ENCODE measurements at places on chromosomes 4 and X.
A peak's percentile ranks its signal among the peaks of the same experiment; 100 is the strongest.

- DNase-seq = no peak
Measured at GRCh38 chrX:82848111-82848510, 660.0 kb upstream of the POU3F4 start.

DNA sequence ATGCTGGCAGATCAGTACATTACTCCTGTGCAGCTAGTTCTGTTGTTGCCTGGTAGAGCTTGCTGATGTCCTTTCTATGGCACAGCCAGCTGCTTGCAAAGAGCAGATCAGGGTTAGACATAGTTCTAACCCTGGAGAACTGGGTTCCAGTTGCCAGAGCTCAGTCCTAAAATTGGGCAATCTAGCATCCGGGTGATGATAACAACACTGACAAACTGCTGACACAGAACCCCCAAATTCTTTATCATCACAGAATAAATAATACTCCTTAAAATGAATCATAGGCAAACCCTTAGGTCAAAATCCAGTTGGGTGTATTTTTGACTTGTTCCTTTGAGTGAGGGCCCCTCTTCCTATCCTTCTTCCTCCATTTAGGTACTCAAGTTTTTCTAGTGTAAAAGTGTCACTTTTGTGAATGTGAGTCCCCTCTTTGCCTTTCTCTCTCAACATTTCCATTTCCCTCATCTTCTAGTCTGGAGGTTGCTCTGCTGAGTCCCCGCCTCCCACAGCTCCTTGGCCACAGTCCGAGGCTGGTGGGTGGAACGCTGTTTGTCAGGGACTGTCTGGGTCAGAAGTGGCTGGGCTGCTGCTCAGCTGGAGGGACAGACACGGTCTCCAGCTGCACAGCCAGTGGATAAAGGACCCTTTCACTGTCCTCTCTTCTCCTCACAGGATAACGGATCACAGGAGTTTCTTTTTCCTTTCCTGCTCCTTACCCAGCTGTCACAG lies 93.6 kb upstream of the RASGEF1B start:
- peak; percentile 16 for DNase-seq

- no peak for DNase-seq
Measured at GRCh38 chrX:100207331-100208024, 202.6 kb downstream of the PCDH19 start.

DNA sequence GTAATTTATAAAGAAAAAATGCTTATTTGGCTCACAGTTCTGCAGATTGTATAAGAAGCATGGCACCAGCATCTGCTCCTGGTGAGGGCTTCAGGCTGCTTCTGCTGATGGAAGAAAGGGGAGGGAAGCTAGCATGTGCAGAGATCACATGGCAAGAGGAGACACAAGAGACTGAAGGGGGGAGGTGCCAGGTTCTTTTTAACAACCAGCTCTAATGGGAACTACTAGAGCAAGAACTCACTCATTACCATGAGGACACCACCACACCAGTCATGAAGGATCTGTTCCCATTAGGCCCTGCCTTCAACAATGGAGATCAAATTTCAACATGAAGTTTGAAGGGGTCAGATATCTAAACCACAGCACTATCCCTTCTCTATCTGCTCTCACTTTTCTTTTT lies 9.4 kb upstream of the COPS4 start:
- no peak for DNase-seq

GRCh38 chrX:150293311-150294013 lies 69.7 kb upstream of the MAMLD1 start:
- no peak for DNase-seq

DNA sequence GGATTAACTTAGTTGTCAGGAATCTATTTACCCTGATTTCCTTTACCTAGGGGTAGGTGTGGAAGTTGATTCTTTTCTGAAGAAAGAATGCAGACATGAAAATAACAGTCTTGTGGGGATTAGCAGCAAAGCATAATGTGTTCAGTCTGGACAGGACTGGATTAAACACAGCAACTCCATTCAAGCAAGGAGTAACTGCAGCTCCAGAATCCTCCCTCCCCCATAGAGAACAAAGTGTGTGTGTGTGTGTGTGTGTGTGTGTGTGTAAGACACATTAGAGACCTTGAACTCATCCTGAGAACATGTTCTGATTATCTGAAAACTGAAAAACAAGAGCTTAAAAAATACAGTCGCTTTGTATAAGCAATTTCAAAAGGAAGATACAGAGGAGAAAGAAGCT lies 9.3 kb downstream of the C4orf54 start:
- no peak for DNase-seq

- no peak for DNase-seq
Measured at GRCh38 chrX:151359931-151360871, 36.8 kb upstream of the VMA21 start.

DNA sequence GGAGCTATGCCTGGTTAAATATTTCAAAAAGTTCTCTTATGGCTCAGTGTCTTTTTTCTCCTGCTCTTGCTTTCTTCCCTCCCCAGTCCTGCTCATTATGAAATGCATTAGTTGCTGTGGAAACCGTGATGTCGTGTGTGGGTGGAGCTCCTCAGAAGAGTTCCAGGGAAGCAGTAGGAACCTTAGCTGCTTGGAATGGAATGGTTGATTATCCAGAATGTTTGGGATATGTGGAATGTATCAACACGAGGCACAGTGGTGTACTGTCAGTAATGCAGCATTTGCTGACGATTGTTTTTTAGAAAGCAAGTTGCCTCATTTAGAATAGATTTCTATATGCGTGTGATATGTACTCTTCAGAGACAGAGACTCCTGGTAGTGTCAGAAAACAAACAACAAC lies 333.2 kb downstream of the ARHGAP10 start:
- no peak for DNase-seq

- DNase-seq = no peak
Measured at GRCh38 chr4:125316791-125317524, 2.2 kb downstream of the FAT4 start.

GRCh38 chrX:109841869-109842579 lies 109.0 kb upstream of the ACSL4 start:
- no peak for DNase-seq

DNA sequence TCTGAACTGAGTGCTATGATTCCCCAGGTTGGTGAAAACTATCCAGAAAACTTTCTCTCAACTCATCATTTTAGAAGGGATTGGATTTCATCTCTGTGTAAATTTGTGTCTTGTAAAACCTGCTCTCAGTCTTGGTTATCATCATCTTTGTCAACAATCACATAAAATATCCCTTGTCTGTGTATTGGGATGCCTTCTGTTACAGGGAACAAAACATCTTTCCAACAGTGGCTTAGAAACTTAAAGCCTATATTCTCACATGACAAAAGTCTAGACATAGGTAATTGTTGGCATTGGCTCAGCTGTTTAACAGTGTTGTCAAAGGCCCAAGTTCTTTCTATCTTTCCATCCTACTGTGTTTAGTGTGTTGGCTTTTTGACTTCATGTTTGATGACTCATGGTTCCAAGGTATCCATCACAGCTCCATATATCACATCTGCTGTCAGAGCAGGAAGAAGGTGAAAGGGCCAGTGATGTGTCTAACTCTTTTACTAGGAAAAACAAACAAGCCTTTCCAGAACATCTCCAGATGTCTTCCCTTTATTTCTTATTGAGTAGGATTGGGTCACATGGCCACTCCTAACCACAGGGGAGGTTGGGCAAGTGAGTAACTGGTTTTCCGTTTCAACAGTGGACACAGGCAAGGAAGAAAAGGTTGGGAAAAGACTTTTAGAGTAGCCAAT lies 65.0 kb downstream of the PHEX start:
- no peak for DNase-seq

DNA sequence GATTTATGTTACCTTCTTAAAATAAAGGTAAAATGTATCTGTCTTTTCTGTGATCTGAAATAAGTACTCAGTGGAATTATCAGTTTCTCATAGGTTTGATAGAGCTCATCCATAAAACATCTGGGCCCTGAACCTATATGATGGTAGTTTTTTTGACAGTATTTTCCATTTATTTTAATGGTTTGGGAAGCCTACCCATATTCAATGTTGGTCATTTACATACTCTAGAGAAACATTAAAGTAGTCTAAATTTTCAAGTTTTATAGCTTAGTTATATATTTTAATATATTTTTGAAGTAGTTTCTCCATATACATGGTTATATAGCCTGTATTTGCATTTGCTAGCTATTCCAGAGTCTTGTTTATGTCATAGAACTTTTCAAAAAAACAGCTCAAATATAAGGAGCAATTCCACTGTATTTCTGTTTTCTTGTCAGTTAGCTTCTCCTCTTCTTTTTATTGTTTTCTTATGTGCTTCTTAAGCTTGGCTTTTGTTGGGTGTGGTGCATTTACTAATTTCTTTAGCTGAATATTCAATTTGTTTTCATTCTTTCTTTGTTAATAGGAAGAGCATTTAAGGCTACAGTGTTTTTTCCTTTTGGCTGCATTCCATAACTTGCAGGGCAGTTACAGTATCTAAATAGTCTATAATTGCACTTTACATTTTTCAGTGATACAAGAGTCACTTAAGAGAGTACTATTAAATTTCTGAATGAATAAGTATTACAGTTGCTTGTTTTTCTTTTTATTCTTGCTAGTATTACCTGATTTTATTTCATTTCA lies 181.4 kb downstream of the DKK2 start:
- DNase-seq = no peak

DNA sequence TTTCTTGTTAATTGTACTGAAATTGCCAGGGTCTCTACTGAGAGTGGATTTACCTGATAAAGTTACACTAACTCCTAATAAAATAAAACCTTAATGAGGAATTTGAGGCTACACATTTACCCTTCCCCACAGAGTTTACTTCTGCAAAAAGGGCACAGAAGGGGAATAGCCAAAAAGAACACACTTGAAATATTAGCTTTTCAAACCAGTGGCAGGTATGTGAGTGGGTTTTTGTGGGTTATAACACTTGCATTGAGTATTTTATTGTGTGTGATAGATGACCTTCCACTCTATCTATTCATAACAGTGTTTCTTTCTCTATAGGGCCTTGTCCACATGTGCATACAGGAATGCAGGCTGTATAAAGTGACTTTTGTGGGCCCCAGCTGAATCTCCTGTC lies 5.0 kb upstream of the GPR174 start:
- DNase-seq = no peak

- no peak for DNase-seq
Measured at GRCh38 chr4:177263818-177264217, 45.9 kb upstream of the NEIL3 start.

DNA sequence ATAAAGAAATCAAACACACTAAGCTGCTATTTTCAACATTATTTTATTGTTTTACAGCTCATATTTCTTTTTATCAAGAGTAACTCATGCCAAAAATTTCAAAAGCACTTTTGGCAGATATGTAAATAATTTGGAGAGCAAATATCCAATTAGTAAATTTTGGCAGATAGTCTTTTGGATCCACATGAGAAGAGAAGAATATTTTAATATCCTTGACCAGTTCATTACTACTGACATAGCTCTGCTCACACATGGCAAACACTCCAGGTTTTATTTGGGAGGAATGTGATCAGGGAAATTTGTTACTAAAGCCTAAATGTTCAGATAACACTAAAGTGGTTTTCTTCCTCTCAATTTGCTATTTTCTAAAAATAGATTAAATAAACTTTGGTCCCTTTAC lies 1054.3 kb downstream of the FAT4 start:
- no peak for DNase-seq

DNA sequence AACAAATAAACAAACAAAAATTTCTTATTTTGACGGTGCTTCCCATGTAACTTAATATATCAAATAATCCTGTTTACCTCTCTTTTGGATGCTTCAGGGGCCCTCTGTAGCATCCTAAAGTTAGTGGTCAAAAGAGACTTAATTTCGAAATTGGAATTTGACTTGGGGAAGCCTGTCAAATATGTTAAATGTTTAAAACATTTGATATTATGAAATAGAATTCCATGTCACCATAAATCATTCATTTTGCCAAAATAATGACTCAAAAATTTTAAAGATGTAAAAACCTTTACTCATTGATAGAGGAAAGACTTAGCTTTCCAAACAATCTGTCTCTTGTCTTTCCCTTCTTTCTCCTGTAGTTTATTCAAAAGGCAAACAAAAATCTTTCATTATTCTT lies 20.6 kb upstream of the TEX13A start:
- no peak for DNase-seq

- no peak for DNase-seq
Measured at GRCh38 chr4:19540859-19541540, 710.7 kb upstream of the SLIT2 start.

DNA sequence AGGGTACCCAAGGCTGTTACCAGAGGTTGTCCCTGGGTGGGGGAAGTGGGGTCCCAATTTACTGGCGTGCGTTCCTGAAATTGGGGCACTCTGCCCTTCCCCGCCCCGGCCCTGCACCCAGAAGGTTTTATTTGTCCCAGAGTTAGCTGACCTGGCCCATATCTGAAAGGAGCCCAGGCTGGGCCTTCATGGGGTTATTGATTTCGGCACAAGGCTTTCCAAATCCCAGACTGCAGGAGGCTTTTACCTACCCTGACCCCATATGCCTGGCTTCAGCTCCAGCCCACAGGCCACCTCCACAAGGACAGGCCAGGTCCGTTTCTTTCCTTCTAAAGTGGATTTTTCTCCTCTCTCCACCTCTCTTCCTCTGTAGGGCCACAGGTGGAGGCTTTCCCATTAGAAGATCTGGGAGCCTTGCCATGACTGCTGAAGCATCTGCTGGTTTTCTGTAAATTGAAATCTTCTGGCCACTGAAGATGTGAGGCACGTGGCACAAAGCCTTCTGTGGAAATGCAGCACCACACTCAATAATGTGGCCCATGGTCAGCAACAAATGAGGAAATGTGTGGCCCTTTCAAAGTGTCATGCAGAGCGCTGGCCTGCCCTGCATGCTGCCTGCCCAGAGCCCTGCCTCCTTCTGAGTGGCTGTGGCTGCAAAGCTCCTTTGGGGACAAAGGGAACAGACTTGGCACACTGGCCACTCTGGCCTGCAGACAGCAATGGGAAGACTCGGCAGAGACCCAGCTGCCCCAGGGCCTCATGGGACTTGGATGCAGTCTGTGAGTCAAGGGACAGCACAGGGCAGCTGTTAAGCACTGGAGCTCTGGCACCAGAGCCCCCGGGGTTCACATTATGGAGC lies 43.1 kb upstream of the MTM1 start:
- no peak for DNase-seq

DNA sequence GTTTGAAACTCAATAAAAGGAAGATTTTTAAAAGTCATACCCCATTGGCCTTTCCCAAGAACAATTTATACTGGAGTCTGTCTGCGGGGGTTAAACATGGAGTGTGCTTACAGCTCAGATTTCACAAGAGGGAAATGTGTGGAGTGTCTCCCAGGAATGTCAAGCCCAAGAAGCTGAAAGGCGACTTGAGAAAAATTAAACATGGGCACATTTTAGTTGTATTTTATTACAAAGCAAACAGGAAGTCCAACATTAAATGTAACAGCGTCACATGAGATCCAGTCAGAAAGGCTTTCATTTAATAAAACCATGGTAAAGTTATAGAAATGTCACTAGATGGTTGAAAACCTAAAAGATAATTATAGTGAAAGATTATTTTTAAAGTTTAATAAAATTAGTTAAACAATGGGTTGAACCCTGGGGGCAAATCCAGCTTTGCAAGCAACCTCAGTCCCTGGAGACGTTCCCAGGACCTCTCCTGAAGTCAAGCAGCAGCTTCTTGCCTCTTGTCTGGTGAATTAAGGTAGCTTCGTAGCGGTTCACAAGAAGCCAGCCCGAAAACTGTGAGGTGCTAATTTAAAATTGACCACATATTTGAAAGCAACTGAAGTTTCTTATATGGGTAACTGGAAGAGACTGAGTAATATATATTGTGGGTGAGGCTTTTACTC lies 168.4 kb upstream of the EDNRA start:
- no peak for DNase-seq

- DNase-seq = no peak
Measured at GRCh38 chrX:21638311-21638710, 19.8 kb downstream of the KLHL34 start.

GRCh38 chr4:100690812-100691211 lies 173.0 kb upstream of the EMCN start:
- DNase-seq = no peak

- DNase-seq = no peak
Measured at GRCh38 chr4:33200377-33200776, 2480.2 kb downstream of the PCDH7 start.
